ENCODE measurements at places on chromosomes 12 and 14.

DNA sequence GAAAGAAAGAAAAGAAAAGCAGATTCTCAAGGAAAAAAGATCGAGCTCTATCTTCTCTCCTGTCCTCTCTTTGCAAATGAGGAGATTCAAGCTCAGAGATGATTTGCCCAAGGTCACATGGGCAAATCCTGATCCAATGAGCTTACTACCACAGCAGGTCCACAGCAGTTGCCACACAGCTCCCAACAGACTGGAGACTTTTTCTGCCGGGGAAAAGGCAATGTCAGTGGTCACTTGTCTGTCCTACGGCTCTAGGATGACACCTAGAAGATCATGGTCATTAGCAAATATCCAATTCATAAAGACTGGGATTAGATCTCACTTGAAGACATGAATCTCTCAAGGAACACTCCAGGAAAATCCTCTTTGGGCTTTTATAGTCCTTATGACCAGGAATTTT, 58.8 kb downstream of the TTC7B start:
- peak; percentile 13 for DNase-seq

DNA sequence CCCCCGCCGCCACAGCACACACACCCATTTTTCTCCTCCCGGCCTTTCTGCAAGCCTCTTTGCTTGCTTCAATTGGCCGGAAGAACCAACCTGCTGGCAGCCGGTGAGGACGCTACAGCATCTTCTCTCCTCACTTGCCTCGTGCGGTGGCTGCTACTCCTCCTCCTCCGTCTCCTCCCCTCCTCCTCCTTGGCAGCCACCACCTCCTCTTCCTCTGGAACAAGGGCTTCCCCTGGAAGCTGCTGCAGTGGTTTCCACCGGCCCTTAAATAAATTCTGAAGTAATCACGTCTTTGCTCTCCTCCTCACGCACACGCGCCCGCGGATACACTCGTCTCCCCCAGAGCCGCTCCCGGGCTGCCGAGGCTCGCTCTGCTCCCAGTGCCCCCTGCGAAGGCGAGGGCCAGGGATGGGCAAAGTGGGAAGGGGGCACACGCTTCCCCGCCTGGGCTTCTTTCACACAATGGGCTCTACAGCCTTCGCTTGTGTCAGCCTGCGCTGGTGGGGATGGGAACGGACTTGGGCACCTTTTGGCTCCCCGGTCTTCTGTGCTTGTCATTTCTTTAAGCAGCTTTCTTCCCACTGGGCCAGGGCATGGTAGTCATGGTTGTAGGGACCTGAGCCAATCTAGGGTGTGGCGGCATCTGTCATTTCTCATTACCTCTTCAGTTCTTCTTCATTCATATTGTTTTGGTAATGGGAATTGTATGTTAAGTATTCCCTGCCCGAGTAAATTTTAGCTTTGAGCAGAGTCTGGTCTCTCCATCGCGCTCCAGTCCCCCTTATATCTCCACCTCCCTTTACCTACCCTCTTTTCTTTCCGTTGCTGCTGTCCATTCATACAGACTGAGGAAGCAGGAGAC, at the start of gene PPFIA2:
Gene PPFIA2 (minus strand): TSS at position 161 of the 862 bp plus-strand sequence.
- peak; percentile 42 for DNase-seq

- no peak for DNase-seq
These were observed 68.9 kb upstream of the USP44 start for GRCh38 chr12:95620171-95620570.

DNA sequence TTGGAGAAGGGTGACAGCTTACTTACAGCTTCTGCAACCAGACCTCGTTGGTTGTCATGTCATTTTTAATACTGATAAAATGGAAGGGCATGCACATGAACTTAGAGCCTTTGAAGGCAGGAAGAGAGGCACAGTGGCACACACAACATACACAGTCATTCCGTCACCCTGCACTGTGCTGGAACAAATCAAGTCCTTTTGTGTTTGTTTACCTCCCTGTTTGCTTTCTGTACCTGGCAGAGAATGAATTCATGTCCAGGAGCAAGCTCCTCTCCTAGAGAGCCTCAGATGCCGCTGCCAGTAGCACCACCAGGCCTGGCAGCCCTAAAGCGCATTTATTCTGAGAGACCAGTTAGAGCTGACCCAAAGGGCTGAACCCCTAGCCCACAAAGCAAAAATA, 460.3 kb downstream of the EGLN3 start:
- no peak for DNase-seq

DNA sequence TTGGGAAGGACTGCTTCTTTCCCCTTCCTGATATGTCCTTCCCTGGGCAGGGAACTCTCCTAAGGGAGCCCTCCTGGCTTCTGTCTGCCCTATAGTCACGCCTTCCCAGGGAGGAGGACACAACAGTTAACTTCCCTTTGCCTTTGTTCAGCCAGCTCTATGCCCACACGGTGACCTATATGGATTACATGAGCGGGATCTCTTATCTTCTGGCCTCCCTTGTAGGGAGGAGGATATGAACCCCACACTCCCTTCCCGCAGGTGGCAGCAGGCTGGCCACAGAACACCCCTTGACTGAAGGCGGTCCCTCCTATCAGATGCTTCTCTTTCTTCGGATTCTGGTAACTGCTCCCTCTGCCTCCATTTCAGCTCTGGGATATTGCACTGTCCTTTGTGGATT, 135.6 kb upstream of the MAX start:
- DNase-seq = peak; percentile 27

DNA sequence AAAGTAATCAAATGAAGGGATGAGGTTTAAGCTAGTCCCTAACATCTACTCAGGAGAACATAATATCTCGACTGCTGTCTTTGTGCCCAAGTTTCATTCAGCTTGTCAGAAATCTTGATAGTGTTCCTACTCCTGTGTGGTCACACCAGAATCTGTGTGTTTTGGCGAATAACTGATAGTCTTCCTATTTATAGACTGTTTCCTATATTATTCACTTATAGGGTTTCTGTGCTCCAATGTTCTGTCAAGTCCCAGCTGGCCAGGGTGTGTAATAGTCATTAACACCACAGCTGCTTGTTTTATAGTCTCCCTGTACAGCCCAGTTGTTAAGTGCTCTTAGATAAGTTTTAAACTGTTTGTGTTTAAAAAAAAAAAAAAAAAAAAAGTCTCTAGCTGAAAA, 45.9 kb downstream of the GPR135 start:
- no peak for DNase-seq

GRCh38 chr14:101077481-101078074, 174.1 kb upstream of the RTL1 start:
- peak; percentile 67 for DNase-seq

Data from GM23248 (cell line).